Bronchial epithelial cell (primary cell): ENCODE measurements at places on chromosomes 4 and X.
A peak's percentile ranks its signal among the peaks of the same experiment; 100 is the strongest.

DNA sequence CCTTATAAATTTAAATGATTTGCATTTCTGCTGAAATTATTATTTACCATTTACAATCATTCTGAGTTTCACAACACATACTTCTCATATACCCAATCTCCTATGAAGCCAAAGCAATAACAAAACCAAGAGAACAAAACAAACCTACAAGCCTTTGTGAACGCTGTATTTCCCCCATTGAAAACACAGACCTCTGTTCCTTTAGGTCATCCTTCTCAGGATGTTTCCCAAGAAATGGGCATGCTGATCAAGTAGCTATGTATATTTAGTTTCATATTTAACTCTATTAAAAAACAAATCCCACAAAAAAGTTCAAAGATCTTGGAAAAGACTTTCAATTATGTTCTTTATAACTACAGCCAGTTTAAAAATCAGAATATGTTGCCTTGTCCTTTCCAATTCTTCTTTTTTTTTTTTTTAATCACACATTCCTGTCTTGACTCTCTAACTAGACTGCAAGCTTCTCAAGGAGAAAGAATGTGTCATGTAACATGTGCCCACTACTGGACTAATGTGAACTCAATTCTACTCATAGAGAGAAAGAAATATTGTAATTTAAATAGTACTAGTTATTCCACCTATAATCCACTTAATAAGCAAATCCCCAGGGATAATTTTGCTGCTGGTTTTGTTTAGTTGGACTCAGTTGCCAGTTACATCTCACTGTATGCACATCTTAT, 84.3 kb upstream of the PRSS48 start:
- DNase-seq, result no peak

DNA sequence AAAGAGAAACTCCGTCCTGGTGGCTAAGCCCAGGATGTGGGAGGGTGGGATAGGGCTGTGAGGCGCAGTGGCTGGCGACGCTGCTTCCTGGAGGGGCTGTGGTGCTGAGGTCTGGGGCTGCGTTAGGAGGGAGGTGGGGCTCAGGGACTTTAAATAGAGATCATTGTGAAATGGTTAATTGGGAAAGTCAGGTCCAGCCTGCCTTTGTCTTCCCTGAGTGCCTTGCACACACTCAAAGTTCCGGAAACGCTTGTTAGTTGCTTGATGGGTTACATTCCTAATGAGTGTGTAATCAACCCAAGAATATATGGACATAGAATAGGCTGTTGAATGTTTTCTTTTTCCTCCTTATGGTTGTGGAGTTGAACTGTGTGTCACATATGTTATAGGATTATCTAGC, 55.7 kb upstream of the CLDN34 start:
- DNase-seq, result peak; percentile 84

DNA sequence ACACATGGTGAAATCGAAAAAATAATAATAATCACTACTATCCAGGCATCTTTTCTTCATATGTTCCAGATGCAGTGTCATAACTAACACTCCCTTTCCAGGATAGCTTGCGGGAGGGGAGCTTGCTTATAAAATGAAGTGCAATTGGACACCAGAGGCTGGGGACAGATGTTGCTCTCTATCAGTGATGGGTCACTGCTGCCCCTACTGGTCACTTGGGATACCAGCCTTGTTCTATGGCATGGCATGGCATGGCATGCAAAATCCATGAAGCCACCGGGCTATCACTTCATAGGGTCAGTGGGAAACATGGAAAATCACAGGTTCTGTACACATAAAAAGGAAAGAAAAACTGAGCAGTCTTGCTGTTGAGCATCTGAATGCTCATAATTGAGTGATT, 168.1 kb downstream of the GLRA2 start:
- DNase-seq, result peak; percentile 11

DNA sequence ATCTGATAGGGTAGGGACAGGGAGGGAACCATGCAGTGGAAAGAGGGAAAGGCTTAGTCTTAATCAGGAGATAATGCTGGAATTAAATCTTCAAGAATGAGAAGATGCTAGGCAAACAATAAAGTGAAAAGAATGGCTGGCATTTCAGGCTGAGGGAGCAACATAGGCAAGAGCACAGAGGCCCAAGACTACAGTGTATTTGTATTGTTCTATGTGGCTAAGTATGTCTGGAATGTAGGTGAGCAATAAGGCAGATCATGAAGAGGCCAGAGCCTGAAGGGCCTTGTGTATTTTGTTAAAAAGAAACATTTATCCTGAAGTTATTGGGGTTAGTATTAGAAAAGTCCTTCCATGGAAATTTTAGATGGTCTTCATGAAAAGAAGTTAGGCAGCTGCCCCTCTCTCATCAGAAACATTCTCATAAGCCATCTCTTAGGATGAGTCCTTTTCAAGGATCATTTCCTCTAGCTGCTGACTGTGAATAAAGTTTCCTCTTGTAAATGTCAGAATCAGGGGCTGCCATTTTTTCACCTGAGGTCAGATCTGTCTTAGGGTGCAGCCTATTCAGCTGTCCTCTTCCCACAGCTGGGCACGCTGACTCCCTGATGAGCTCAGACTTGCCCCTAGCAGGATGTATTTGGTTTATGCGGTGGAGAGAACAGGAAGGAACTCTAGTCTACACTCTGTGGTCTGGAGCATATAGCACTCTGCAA, 46.3 kb downstream of the ATP10D start:
- peak; percentile 93 for DNase-seq

- no peak for DNase-seq
Observed at GRCh38 chrX:132365490-132365889, 123.3 kb downstream of the MBNL3 start.

GRCh38 chrX:70754169-70754848, 154.2 kb downstream of the TEX11 start:
- no peak for DNase-seq

DNA sequence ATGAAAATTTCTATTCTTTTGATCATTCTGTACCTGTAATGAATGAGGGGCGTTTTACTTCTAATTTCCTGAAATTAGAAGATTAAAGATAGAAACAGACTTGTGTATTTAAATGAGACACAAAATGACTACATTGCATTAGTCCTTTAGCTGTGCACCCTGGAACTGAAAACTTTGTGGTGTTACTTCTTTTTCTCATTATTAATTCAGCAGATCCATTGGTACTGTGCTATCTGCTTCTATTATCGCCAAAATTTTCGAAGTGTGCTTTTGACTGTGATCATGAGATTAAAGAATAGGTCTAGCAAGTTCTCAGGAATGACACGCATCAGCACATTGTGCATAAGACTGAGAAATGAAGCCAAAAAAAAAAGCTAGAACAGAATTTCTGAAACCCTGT, 1938.9 kb upstream of the TENM3 start:
- DNase-seq, result no peak

- DNase-seq, result no peak
Observed at GRCh38 chrX:8201896-8202331, 30.8 kb upstream of the VCX2 start.

DNA sequence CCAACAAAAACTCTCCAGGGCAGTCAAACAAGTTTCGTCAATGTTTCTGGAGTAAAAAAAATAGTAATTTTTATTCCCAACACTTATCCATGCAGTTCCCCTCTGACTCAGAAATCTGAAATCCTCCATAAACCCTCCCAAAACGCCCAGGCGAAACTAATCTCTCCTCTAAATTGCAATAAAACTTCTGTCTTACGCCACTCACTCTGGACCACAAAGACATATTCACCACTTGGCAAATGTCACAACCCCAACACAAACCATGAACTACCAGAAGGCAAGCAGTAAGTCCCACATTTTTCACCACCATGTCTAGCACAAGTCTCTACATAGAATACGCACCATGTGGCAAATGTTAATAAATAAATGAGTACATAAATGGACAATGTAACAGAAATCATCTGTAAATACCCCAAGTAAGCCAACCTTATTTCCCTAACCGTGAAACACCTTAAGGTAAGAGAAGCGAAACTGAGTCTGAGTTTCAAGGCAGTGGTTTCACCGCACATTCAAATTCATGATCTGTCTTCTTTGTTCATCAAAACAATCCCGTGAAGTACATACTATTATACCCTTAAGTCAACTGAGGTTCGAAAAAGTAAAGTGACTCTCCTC, 1.6 kb downstream of the PAPSS1 start:
- no peak for DNase-seq

DNA sequence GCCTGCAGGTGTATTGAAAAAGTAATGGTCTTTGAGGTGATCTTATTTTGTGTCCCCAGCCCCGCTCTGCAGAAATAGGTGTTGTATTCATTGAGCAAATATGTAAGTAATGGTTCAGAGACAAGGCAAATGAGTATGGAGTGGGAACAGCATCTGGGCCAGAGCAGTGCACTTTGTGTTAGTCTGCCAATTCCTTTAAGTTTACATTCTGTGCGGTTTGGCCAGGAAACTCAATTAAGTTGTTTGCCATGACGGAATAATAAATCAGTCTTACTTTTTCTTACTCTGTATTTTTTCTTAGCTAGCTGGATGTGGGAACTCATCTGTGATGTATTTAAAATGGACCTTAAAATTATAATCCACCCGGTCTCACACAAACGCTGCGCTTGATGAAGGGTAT, 12.6 kb downstream of the DCLK2 start:
- DNase-seq, result no peak

- no peak for DNase-seq
Observed at GRCh38 chrX:42047886-42048285, 124.5 kb upstream of the CASK start.

DNA sequence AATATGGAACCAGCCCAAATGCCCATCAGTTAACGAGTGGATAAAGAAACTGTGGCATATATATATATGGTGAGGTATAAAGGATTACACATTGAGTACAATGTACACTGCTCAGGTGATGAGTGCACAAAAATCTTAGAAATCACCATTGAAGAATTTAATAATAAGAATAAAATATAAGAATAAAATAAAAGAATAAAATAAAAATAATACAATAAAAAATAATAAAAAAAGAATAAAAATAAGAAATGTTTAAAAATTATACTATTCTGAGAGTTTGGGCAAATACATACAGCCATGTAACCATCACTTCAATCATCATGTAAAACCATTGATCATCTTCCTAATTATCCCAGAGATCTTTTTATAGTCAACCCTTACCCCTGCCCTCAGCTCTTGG, 173.5 kb downstream of the AWAT2 start:
- DNase-seq, result no peak

DNA sequence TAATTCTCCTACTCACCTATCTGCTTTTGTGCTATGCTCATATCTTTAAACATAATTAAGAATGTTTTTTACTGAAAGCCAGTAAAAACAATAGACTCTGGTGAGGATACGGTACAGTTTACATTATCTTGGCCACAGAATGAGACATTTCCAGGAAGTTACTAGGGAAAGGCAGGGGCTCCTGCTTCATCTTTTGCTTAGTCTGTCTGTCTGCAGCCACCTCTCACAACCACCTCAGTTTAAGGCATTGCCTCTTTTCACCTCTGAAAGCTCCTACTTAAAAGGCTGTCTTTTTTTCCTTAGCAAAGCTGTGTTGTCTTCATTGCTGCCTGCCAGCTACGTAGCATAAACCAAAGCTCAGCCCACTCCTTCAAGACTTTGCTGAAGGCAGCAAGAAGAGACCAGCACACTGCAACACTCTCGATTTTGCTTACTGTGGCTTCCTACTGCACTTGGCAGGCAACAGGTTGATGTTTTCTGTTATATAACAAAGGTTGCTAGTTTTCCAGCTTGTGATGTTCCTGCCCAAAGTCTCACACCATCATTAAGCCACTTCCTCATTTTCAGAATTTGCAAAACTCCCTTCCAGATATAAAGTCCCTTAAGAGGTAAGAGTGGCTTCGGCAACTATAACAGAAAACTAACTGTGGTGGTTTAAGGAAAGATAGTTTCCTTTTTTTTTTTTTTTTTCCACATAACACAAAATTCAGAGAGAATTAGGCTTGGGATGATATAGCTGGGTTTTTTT, 432.9 kb downstream of the GRXCR1 start:
- no peak for DNase-seq

- DNase-seq, result no peak
Observed at GRCh38 chr4:157957905-157958304, 214.9 kb downstream of the GASK1B start.

- no peak for DNase-seq
Observed at GRCh38 chr4:152281822-152282221, 254.1 kb downstream of the FBXW7 start.

- peak; percentile 52 for DNase-seq
Observed at GRCh38 chr4:127586922-127587571, 45.7 kb upstream of the INTU start.

DNA sequence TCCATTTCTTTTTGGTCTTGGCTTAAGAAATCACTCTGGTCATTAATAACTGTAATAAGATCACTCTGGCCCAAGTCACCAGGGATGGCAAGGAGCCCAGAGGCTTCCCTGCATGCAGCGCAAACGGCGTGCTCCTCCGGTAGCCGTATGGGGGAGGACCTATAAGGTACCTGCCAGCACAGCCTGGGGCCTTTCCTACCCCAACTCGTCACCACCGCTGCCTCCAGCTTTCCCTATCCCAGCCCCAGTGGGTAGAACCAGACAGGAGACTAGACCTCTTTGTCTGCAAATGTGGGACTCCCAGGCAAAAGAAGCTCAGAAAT, 25.9 kb downstream of the HAND2 start:
- DNase-seq, result no peak

GRCh38 chrX:120309873-120310705, 1.2 kb downstream of the TMEM255A start:
- DNase-seq, result no peak
